ENCODE measurements at places on chromosomes 5 and 9. TPM values are rescaled to one million over a fixed set of nuclear protein-coding genes. Genes with fewer than 3 reads are reported as not detected.

- H3K27me3 ChIP-seq = peaks cover 36% of the 10 kb centered on the region
- no peak overlapping the region for H3K4me3 ChIP-seq
- no peak for DNase-seq
- no peaks in the 10 kb centered on the region for H3K4me1 ChIP-seq
Observed at GRCh38 chr9:134495881-134496412, 145.7 kb upstream of the COL5A1 start.

GRCh38 chr5:132239776-132240175 lies 12.1 kb upstream of the P4HA2 start:
- no peak overlapping the region for H3K4me3 ChIP-seq
- H3K36me3 ChIP-seq = no peaks in the 10 kb centered on the region
- no peak for DNase-seq
- no peak overlapping the region for H3K27ac ChIP-seq

DNA sequence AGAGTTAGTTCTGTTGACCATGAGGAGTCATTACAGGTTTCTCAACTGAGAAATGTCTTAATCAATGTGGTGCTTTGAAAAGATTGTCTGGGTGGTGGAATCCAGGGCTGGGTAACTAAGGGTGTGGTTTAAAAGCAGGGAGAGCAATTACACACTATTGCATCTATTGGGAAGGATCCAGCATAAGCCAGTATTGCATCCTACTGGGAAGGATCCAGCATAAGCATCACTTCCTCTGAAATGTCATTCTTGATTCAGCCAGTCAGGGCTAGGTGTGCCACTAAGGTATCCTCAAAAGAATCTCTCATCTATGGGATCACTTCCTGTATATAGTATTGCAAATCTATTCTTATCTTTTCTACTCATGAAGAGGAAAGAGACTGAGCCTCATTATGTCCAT lies 38.6 kb downstream of the ELOVL7 start:
- no peak for DNase-seq
- H3K36me3 ChIP-seq = no peaks in the 10 kb centered on the region
- no peaks in the 10 kb centered on the region for H3K4me1 ChIP-seq

GRCh38 chr5:108421713-108422112 lies 39.8 kb upstream of the FBXL17 start:
- H3K4me1 ChIP-seq = no peaks in the 10 kb centered on the region
- no peaks in the 10 kb centered on the region for H3K27me3 ChIP-seq
- no peaks in the 10 kb centered on the region for H3K36me3 ChIP-seq
- H3K27ac ChIP-seq = no peak overlapping the region
- H3K4me3 ChIP-seq = no peak overlapping the region
- DNase-seq = no peak

DNA sequence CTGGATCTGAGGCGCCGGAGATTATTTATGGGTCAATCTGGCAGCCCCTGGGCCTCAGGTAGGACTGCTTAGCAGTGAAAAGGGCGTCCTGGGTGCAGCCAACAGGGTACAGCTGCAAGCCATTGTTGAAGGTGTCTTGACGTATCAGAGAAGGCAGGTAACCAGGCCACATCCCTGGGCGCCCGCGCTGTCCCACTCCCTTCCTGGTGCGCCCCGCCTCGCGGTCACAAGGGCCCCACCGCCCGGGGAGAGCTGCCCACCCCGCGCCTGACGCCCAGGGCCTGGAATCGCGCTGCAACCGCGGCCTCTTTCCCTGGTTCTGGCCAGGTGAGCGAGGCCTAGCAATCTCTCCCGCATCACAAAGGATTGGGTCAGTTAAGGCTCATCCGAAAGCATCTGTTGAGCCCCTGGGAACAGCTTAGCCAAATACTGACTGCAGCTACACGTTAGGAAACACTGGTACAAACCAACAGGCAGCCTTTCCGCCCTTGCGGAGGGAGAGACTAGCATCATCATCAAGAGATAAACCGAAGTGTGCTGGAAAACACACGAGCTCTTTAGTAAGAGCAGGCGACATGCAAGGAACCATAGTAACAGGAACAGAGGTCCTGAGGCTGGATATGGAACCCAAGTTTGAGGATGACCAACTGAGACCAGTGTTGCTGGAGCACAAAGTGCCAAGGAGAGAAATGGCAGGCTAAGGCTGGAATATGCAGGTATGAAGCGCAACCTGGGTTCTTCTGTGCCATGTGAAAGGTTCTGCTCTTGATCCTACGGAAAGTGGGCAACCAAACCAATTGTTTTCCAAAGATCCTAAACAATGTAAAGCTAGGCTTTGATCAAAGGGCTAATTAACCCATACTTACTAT lies 3.6 kb downstream of the RPS23 start:
- H3K27me3 ChIP-seq = no peaks in the 10 kb centered on the region
- H3K27ac ChIP-seq = no peak overlapping the region
- H3K4me1 ChIP-seq = peaks cover 4% of the 10 kb centered on the region
- H3K4me3 ChIP-seq = no peak overlapping the region

DNA sequence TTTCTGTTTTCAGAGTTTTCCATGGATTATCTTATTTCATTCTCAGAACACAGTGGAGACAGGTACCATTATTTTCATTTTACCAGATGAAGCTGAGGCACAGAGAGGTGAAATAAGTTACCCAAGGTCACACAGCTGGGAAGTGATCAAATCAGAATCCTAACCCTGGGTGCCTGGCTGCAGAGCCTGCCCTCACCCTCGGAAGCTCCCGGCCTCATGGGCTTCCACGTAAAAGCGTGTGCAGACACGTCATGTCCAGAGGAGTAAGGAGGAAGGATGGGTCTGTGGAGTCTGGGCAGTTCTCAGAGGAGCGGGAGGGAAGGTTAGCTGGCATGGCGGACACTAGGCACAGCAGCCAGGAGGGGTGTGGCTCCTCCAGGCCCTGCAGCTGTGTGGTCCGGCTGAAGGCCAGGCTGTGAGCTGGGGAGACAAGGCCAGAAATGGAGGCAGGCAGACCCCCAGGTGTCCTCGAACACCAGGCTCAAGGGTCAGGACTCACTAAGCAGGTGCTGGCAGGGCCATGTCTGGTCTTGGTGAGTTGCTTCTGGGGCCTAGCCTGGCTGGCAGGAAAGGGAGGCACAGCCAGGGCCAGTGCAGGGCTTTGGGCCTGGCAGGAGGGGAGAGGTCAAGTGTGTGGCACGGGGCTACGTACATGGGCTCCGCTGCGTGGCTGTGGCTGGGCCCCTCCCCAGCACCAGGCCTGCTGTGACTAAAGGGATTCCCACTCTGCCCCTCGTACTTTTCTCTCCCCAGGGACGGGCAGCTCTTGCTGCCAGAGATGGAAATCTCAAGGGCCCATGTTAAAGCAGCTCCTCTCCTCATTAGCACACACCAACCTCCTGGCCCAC lies 5.6 kb downstream of the TBC1D9B start:
- no peaks in the 10 kb centered on the region for H3K4me1 ChIP-seq
- H3K4me3 ChIP-seq = no peak overlapping the region
- peaks cover 5% of the 10 kb centered on the region for H3K36me3 ChIP-seq
- DNase-seq = no peak
- H3K27ac ChIP-seq = no peak overlapping the region
- H3K27me3 ChIP-seq = peaks cover 2% of the 10 kb centered on the region

DNA sequence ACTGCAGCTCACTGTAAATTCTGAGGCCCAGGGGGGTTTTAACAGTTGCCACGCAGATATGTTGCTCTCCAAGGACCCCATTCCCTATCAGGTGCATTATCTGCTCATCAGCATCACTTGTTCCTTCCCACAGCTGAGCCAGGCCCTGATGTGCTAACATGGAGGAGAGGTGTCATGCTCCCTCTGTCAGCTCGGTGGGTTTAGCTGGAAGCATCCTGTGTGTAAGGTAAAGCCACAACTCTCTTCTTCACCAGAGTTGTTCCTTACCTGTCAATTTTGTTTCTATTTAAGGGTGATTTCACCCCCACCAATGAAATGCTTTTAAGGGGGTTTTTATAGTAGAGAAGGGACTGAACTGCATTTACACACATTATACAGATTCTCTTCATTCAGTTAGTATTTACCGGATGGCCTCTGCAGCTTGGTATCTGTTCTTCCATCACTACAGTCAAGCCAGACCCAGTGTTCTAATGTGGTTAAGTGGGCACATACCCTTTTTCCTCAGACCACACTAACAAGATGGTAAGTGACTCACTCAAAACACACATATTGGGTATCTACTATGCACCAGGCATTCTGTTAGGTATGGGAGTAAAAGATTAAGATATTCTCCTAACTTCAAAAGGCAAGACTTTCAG lies 205.4 kb downstream of the DCP2 start:
- H3K27me3 ChIP-seq = no peaks in the 10 kb centered on the region
- no peak overlapping the region for H3K4me3 ChIP-seq
- H3K36me3 ChIP-seq = no peaks in the 10 kb centered on the region
- no peak for DNase-seq

DNA sequence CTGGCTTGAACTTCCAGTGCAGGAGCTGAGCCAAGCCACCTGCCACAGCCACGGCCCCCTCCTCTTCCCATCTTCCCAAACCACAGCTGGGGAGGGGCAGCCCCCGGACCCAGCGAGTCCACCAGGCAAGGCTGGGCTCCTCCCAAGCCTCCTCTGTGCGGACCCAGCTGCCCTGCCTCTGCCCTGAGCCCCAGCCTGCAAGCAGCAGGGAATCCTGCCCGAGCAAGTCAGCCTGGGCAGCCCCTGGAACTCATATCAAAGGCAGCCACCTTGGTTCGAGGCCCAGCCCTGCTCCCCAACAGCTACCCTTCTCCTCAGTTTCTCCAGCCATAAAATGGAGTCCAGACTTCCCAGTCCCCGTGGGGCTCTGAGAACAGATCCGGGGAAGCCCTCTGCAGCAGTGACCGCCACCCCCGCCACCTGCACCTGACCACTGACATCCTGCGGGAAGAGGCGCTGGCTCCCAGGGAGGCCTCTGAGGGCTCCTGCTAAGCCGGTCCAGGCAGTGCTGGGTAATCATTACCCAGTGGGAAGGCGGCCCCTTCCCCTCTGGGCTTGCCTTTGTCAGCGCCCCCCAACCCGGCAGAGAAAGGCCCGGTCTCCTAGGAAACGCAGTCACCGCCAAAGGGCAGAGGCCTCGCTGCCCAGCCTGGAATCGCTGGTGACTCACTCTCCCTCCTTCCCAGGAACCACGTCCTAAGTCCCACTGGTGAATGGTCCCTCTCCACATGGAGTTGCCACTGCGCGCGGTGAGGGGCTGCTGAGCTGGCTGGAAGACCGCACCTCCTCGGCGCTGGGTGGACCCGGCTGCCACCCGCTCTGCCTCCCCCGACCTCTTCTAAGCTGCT lies 1.5 kb downstream of the VAV2 start:
- DNase-seq = no peak
- peaks cover 42% of the 10 kb centered on the region for H3K27me3 ChIP-seq
- no peak overlapping the region for H3K27ac ChIP-seq
- peaks cover 28% of the 10 kb centered on the region for H3K4me1 ChIP-seq
- H3K4me3 ChIP-seq = no peak overlapping the region

DNA sequence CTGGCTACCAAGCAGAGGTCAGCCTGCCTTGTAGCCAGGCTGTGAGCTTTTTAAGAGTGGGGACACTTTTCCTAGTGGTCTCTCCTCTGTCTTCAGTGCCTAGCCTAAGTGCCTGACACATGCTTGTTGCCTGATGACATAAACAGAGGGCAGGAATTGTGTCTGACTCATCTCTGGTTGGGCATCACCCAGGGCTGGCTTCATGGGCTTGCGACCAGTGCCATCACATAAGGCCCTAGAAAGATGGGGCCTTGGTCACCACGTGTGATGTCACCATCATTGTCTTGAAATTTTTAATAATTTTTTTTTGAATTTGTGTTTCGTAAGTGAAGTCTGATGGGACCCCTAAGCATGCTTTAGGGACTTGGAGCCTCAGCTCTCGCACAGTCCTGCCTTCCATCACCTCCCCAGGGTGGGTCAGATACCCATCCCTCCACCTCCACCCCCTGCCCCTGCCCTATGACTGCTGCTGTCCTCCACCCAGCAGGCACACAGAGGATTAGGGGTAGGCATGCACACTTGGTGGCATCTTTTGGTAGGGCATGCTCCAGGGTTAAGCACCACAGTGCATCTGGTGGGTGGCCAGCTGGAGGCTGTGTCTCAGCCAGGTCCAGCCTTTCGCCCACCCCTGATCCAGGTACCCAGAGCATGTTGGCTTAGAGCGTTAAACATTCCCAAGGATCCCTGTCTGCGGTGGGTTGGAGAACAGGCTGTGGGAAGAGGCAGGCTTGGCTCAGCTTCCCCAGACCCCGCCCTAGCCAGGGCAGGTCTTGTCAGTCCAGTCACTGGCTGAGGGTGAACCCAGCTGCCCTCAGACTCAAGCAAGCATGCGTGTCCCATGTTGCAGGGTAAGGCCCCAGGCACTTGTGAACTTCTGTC lies 80.1 kb upstream of the SH3PXD2B start:
- H3K4me1 ChIP-seq = no peaks in the 10 kb centered on the region
- DNase-seq = no peak
- no peak overlapping the region for H3K4me3 ChIP-seq
- H3K27ac ChIP-seq = no peak overlapping the region

DNA sequence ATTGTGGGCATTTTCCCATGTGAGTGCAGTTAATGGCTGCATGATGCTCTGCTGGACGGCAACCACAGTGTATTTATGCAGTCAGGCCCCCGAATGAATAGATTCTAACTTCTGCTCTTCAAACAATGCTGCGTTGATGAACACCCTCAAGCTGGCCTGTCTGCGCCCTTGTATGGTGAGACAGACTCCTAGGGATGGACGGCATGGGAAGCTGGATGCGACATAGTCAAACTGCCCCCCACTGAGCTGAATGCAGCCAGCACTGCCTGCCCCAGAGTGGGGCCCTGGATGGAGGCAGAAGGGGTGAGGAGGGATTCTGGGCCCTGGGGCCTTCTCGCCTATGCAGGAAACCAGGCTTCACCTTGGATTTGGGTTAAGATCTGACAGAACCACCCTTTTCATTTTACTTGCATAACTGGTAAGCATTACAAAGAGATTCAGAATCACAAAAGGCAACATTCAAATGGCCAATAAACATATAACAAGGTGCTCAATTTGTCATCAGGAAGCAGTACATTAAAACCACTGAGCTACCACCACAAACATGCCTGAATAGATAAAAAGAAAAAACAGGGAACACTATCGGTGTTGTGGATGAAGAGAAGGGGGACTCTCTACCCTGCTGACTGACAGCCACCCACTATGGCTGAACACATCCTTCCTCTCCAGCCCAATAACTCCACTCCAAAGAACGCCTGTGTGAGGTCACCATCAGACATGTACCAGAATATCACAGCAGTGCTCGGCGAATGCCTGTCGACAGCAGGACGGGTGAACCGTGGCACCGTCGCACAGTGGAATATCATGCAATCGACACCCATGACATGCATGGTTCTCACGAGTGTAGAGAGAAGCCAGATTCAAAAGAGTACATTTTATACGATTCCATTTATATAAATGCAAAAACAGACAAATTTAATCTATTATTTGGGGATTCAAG lies 79.1 kb downstream of the RAPGEF1 start:
- peaks cover 21% of the 10 kb centered on the region for H3K4me1 ChIP-seq
- no peaks in the 10 kb centered on the region for H3K27me3 ChIP-seq
- H3K27ac ChIP-seq = no peak overlapping the region
- no peaks in the 10 kb centered on the region for H3K36me3 ChIP-seq

Gene RNF130
- total RNA-seq = 16.2 TPM

Gene PCDHB15
- 0.16 TPM for total RNA-seq

Gene AIF1L
- total RNA-seq = 0.37 TPM

Gene EDIL3
- total RNA-seq = 0.18 TPM

Gene LCN6
- not detected for total RNA-seq

Data from T-cell (primary cell).